NCI-H748 treated with DMSO at 0.1 percent for 48 hours (cell line): ENCODE measurements at places on chromosomes 12 and 14.

GRCh38 chr14:87306409-87307168 lies 686.4 kb downstream of the GALC start:
- no peak for DNase-seq

GRCh38 chr14:92960706-92961566 lies 38.0 kb downstream of the CHGA start:
- DNase-seq: no peak

- DNase-seq: no peak
Measured at GRCh38 chr14:84819528-84819927, 710.4 kb upstream of the FLRT2 start.

GRCh38 chr12:18837025-18837424 lies 99.1 kb downstream of the CAPZA3 start:
- no peak for DNase-seq

- no peak for DNase-seq
Measured at GRCh38 chr12:54385251-54385914, 850 bp upstream of the ZNF385A start.

GRCh38 chr14:68199554-68200151 lies 380.1 kb downstream of the RAD51B start:
- DNase-seq: peak; percentile 13

GRCh38 chr14:56002876-56003625 lies 115.2 kb upstream of the PELI2 start:
- no peak for DNase-seq

- no peak for DNase-seq
Measured at GRCh38 chr12:6582196-6582595, 14.1 kb upstream of the NOP2 start.

- no peak for DNase-seq
Measured at GRCh38 chr12:107731366-107731765, 29.6 kb downstream of the PRDM4 start.

GRCh38 chr14:38143170-38143569 lies 64.5 kb upstream of the SSTR1 start:
- DNase-seq: no peak

- DNase-seq: peak; percentile 43
Measured at GRCh38 chr14:89616852-89617341, 199.9 kb upstream of the FOXN3 start.

DNA sequence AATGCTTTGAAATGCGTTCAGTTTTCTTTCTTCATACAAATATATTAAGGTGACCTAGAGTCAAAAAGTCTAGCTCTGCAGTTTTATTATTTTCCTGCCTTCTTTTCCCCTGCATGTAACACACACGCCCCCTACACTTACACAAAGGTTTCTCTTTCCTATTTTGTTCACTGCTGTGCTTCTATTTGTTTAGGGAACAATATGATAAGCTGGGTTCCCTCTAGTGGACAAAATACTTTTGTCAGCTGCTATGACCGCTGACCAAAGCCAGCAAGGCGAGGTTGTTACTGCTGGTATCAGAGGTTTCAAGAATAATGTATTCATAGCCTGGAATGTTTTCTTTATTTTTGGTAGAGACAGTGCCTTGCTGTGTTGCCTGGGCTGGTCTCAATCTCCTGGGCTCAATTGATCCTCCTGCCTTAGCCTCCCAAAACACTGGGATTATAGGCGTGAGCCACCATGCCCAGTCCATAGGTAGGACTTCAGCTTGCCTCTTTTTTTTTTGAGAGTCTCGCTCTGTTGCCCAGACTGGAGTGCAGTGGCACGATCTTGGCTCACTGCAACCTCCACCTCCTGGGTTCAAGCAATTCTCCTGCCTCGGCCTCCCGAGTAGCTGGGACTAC lies 33.4 kb downstream of the FNTB start:
- DNase-seq: peak; percentile 69

GRCh38 chr12:75270157-75270556 lies 60.0 kb downstream of the CAPS2 start:
- no peak for DNase-seq

DNA sequence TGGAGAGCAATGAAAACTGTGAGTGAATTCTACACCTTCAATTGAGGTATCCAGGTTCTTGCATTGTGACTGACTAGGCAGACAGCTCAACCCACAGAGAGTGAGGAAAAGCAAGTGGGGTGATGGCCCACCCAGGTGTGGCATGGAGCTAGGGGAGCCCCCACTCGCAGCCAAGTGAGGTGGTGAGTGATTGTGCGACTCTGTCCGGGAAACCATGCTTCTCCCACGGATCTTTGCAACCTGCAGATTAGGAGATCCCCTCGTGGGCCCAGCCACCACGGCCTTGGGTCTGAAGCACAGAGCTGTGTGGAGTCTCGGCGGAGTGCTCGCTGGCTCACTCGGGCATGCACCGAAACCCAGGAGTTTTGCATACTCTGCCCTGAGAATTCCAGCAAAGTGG lies 120.1 kb downstream of the ALG10 start:
- no peak for DNase-seq
